EL (cell line): ENCODE measurements at places on chromosomes 5 and 9.

DNA sequence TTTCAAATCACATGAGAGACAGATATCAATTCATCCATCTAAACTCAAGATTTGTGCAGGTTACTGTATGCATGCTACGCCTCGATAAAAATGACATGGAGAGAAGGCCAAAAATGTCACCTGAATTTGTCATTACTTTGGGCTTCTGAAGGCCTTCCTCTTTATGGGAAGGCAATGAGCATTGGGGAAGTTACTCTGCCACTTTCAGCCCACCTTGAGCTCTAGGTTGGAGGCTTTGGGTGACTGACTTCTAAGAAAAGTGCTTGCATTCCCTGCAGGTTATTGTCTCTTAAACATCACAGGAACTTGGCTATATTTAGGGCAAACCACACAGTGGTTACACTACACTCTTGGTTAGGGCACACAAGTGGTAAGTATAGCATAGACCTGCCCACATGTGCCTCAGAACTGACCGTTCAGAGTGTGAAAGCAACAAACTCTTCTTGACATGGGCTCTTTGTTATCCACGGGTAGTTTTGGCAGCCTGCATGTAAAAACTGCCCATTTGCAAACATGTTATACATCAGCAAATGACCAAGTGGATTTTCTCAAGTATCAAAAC lies 169.5 kb downstream of the ZNF608 start:
- no peak for DNase-seq

DNA sequence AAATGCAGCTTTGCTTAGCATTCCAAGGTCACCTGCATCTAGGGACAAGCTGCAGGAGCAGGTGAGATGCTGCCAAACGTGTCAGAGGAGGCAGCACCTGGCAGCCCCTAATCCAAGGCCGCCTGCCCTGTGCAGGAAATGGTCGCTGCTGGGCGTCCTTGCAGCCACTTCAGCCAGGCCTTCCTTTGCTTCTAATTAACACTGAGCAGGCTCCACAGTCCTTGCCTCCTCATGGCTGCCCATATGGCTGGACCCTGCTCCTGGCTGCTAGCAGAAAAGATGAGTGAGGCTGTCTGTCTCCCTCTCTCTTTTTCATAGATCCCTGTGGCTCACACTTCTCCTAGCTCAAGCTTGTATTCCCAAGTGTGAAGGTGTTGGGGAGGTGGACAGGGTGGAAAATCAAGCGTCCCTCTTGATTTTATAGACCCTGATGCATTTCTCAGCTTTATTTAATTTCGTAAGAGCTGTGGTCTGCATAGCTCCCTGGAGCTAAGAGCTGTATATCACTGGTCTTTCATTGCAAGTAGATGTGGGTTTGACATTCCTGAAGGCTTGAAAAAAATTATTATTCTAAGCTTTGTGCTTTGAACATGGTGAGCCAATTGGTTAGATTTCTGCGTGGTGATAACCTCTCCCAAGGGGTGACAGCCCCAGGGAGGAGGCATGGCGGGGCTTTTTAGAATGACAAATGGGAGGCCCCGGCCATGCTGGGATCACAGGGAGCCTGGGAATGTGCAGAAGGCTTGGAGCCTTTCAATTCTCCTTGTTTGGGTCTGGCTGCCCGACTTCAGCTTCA lies 193.8 kb downstream of the SLIT3 start:
- peak; percentile 10 for DNase-seq

- no peak for DNase-seq
Observed at GRCh38 chr5:127419683-127420257, 97.7 kb upstream of the PRRC1 start.

DNA sequence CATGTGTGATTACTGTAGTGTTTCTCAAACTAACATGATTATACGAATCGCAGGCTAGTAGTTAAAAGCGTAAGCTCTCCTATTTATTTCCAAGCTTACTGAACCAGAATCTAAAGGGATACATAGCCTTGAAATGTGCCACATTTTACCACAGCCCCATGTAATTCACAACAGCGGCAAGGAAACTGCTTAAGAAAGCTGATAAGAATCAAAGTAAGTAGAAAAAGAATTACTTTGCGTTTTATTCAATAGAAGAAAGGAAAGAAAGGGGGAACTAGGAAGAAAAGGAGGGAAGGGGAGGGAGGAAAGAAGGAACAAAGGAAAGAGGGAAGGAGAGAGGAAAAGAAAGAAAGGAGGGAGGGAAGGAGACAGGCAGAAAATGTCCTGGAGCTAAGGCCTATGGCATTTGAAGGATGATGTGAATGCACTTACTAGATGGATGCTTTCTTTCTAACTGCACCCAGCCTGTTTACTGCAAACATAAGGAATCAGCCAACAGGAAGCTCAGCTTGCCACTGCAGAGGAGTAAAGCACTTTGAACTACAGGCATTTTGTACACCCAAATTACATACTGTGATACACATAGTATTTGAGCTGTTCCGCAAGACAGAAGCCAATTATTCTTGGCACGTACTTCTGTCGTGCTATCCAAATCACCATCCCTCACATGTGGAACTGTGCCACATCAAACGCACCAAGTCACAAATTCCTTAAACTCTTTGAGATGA lies 521.7 kb downstream of the RAB3C start:
- DNase-seq = no peak

GRCh38 chr9:105138306-105138801 lies 106.1 kb upstream of the SLC44A1 start:
- no peak for DNase-seq

- no peak for DNase-seq
Observed at GRCh38 chr5:124912638-124913328, 166.3 kb upstream of the ZNF608 start.

- no peak for DNase-seq
Observed at GRCh38 chr9:108166519-108166918, 677.0 kb upstream of the KLF4 start.

DNA sequence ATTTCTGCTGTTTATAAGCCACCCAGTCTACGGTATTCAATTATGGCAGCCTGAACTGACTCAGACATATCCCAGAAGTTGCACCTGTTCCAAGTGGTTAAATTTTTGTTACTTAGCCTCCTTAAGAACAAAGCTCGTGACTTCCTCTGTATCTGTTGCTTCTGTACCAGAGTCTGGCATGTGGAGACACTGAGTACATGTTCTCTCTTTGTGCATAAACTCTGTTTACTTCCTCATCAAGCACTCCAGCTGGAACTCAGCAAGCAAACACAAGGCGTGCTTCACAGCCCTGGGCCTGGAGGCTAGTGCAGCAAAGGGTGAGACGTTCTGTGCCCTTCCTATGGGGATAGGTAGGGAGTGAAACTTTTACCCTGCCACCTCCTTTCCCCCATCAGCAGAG lies 19.0 kb downstream of the C9orf152 start:
- no peak for DNase-seq

- DNase-seq = peak; percentile 71
Observed at GRCh38 chr5:179345433-179346321, at the start of gene ADAMTS2. Gene ADAMTS2, minus strand, starts transcription at chr5:179345461. Its CDS starts 133 bp downstream, at chr5:179345328.

DNA sequence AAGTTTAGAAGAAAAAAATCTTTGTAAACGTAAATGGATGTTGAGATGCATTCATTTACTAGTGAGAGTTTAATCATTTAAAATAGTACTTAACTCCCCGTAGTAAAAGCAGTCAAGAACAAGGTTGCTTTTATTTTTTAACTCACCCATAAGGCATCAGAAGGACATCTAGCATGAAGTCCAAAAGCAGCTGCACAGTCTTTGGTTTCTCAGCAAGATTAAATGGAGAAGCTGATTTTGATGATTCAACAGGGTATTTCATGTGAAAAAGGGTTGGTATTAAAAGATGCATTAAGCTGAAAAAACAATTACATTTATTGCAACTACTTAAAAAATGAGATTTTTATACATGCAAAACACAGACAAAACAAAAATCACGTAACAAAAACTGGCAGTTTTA lies 44.0 kb downstream of the ECPAS start:
- DNase-seq = no peak

GRCh38 chr5:179755022-179755421 lies 22.4 kb downstream of the MAML1 start:
- DNase-seq = no peak

GRCh38 chr9:35051069-35051967 lies 21.1 kb downstream of the VCP start:
- peak; percentile 57 for DNase-seq

DNA sequence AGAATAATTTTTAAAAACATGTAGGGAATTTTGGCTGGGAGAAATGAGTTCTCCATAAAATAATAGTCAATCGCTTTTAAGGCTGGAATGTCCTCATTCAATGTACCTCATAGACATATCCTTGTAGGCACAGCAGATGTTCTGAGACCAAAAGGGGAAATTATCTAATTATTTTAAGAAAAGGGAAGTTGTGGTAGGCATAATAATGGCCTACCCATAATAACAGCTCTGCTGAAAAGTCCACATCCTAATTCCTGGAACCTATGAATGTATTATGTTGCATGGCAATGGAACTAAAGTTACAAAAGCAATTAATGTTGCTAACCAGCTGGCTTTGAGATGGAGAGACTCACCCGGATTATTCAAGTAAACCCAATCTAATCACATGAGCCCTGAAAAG lies 216.1 kb downstream of the TRIM36 start:
- no peak for DNase-seq

DNA sequence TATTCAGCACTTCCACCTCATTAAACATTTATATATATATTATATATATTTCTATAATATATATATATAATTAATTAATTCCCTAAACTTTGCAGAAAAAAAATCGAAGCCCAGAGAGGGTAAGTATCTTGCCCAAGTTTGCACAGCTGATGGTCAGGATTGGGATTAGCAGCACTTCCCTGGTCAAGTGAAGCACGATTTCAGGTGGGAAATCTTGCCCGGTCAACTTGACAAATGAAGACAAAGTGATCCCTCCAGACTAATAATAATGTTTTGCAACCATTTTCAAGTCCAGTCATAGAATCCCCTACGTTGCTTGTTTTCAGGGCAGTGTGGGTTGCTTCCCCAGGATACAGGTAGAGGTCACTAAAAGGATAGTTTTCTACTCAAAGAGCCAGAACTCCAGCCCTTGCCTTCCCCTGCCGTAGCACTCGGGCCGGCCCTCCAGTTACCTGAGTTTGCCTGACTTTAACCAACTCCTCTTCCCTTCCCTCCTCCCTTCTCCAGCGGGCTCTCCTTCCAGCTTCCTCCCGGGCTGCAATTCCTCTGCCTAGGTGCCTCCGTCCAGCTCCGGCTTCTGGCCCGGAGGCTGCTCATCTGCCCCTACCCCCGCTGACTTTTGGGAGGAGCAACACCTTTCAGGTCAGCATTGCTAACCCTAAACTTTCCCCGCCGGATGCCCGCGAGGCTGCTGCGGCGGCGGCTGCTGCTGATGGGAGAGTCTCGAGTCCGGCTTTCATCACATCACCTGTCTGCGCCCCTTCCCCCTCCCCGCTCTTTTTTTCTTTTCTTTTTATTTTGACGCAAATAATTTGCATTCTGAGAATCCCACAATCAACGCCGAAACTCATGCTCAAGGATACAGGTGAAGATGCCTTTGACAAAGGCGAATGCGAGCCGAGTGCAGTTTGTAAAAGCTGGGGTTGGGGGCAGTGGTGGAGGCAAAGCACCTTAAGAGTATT lies 930 bp downstream of the PRLR start:
- DNase-seq = no peak

- DNase-seq = no peak
Observed at GRCh38 chr9:99238331-99238730, 16.2 kb downstream of the SEC61B start.

DNA sequence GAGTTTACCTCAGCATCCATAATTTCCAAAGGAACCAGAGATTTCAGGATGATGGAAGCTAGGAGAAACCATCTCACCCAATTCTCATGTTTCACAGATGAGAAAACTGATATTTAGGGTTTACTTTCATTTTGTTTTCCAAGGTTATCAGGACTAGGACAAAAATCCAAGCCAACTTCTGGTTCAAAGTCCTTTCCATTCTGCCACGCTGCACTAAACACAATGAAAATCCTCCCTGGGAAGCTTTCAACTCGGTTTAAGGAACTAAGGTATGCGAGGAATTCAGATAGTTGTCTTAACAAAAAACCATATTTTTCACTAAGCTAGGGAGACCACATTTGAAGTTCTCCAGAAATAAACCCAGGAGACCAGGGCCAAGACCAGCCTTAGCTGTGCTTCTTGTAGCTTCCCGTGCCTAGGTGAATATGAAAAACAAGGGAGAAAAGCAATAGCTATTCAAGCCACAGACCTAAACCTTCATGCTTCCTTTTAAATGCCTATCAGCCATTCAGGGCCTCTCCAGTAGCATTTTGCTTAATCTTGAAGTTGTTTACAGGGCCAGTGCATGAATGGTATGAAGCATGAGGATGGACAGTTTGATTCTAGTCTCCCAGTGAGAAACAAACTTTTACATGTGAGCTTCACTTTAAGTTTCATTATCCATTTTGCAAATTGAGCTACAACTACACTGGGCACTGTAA lies 167.9 kb downstream of the DENND1A start:
- peak; percentile 45 for DNase-seq

GRCh38 chr9:132458432-132458831 lies 48.4 kb downstream of the CFAP77 start:
- DNase-seq = no peak

- peak; percentile 34 for DNase-seq
Observed at GRCh38 chr5:97131139-97131710, 11.2 kb downstream of the LIX1 start.

DNA sequence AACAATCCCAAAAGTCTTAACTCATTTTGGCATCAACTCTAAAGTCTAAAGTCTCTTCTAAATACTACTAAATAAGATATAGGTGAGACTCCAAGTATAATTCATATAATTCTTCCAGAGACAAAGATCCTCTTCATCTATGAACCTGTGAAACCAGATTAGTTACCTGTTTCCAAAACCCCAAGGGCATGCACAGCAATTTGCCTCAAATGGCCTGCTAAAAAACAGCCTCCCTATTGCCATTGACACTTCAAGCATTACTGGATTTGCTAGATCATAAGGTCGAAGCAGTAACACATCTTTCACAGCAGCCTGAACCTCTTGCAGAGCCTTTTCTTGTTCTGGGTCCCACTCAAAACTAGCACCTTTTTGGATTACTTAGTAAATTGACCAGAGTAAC lies 20.3 kb upstream of the GABRG2 start:
- DNase-seq = no peak

GRCh38 chr5:75509956-75510355 lies 1.5 kb downstream of the CERT1 start:
- DNase-seq = peak; percentile 50

DNA sequence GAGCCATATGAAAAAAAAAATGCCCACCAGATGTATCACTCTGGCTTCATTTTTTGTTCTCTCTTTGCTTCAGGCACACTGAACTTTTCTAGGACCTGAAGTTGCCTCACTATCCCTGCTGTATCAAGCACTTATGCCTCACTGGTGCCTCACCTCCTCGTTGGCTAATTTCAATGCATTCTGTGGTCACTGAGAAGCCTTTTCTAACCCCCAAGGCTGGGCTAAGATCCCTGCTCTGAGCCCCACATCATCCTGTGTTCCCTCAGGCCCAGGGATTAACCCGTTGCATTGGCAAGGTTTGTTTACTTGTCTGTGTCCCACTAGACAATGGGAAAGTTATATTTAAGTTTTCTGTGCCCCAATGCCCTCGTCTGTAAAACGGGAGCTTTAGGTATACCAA lies 362.7 kb downstream of the OSTF1 start:
- no peak for DNase-seq

DNA sequence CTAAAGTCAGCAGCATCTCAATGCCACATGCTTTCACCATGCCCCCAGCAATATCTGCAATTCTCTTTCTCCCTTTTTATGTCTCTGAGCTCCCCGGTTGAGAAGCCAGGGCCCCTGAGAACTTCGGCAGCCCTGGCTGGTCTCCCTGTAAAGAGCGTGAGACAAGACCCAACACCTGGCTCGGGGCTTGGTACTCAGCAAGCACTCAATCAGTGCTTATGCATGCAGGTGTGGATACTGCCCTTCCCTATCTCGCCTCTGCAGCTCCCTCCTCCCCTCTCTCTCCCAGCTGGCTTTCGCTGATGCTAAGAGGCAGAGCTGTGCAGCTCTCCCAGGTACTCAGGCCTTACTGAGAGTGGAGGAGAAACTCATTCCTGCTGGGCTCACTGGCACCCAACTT lies 41.7 kb upstream of the AKNA start:
- DNase-seq = no peak
